Common myeloid progenitor, CD34-positive (primary cell): ENCODE measurements at places on chromosomes 7 and 10.

DNA sequence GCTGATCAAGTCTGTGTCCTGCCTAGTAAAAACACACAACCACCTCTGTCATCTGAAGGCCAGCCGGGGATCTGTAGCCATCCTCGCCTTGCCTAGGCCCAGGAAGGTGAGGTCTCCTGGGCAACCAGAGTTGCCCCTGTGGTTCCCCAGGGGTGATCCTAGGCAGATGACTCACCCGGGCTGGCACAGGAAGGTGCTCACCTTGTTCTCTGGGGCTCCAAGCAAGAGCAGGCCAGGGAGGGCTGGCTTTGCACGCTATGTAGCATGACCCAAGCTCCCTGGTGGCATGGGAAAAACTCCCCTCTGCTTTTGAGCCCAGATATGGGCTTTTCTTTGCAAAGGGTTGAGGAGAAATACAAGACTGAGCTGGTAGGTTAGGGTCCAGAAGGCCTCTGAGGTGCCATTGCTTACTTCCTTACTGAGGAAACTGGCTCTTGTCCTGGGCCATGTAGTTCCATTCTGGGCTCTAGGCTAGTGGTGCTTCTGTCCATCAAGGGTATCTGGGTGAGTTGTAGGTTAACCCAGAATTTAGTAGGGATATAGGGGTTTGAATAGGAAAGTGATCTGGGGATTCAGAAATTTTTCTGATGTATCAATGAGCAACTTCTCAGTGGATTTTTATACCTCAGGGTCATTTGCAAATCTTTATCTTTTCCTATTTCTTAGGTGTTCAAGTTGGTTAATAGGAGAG, 112.0 kb downstream of the NT5C2 start:
- no peak for DNase-seq

DNA sequence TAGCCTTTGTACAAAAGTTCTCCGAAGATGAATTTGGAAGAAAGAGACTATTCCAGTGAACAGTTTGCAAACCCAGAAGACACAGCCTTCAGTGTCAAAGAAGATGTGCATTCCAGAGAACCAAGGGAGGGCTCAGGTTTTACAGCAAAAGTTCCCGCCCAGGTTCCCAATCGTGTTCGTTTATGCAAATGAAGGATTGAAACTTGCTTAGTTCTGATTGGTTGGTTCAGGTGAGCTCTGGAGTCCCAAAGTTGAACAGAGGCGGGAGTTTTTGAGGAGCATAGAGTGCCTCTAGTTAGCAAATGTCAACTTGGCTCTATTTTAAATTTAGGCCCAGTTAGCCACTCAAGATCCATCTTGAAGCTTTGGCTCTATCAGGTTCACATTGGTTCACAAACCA, 51.3 kb downstream of the TMEM270 start:
- DNase-seq, result no peak

DNA sequence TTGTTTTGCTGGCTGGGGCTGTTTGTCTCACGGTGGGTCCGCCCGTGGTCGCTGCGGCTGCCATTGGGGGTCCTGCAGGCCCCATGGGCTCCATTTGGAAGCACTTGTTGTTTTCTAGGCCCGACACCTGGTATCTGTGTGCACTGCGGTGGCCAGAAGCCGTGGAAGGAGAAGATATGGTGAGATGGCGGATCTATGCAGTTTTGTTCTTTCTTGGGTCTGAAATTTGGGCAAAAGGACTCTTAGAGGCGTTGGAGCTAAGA, 109.5 kb upstream of the SHH start:
- DNase-seq, result no peak

DNA sequence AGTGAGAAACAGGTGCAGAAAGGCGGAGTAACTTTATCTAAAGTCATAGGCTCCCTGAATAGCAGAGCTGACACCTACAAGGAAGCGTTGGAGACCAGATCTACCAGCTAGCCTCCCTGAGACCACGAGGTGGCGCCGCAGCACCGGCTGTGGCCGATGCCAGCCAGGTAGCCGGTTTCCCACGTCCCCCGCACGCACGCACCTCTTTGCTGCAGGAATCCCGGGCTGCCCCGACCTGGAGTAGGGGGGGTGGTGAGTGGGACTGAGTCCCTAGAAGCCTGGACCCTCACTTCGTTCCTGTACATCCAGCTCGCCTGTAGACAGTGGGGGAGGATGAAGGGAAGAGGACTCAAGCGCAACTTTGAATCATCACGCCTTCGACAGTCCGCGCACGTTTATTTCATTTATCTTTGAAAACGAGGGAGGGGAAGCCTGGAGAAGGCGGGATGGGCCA, 3.7 kb downstream of the ELOVL3 start:
- DNase-seq, result peak; percentile 76

- no peak for DNase-seq
These were observed 318.1 kb downstream of the KCNMA1 start for GRCh38 chr10:77319557-77319956.

- DNase-seq, result peak; percentile 51
These were observed 15.2 kb upstream of the FBXW4 start for GRCh38 chr10:101710059-101710695.

DNA sequence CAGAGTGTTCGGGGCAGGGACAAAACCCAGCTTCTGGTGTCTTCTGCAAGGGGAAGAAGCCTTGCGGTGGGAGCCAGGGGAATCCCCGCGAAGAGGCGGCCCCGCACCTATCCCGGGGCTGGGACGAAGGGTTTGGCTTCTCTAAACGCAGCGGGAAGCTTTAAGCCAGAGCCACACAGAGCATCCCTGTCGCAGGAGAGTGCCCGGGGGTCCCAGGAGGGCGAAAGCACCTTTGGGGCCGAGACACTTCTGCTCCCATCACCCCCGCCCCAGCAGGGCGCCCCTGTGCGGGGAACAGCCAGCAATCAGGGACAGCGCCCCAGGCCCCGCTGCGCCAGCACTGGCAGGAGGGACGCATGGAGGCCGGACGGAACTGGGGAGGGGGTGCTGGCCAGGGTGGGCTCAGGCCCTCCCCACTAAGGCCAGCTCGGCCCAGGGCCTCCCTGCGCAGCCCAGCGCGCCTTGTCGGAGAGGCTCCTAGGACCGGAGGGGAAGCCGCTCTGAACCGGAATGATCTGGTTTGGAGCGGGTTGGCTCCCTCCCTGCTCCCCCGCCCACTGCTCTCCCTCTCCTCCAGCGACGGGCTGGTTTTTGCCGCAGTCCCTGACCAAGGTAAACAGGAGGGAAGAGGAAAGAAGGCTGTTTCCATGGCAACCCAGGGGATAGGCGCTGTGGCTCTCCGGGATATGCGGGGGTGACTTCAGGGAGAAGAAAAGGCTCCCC, 63.9 kb downstream of the TMEM209 start:
- peak; percentile 68 for DNase-seq

DNA sequence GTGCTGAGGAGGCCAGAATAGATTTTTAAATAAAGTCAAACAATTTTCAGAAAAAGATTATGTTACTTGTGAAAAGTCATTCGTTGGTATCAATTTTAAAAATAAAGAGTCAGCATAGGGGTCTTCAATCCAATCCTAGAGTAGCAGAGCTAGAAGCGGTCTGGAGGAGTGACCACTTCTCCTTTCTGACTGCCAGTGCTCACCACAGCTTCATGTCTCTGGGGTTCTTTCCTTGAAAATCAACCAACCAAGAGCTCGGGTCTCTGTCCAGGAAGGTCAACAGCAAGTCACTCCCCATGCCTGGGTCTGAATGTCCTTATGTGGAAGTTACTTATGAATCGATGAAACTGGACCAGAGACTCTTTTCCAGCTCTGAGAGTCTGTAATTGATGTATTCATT, 14.3 kb downstream of the PTPRN2 start:
- no peak for DNase-seq

DNA sequence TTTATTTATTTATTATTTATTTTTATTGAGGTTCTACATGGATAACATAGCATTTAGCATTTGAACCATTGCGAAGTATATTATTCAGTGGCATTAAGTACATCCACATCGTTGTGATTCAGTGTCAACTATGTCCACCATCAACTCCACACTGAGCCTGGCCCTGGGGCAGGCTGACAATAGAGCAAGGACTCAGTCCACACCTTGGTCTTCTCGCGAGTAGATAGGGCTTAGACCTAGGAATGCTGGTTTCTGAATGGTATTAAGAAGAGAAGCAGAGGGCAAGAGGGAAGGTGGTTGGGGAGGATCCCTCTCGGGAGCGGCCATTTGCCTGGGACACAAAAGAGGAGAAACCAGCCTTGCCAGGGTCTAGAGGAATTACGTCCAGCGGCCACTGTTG, 599.2 kb upstream of the MGMT start:
- DNase-seq, result no peak

GRCh38 chr7:148306759-148307158, 283.8 kb upstream of the C7orf33 start:
- DNase-seq, result no peak

- no peak for DNase-seq
These were observed 3.5 kb downstream of the JAKMIP3 start for GRCh38 chr10:132069122-132069848.

GRCh38 chr10:119640384-119640783, 10.8 kb upstream of the BAG3 start:
- DNase-seq, result no peak

DNA sequence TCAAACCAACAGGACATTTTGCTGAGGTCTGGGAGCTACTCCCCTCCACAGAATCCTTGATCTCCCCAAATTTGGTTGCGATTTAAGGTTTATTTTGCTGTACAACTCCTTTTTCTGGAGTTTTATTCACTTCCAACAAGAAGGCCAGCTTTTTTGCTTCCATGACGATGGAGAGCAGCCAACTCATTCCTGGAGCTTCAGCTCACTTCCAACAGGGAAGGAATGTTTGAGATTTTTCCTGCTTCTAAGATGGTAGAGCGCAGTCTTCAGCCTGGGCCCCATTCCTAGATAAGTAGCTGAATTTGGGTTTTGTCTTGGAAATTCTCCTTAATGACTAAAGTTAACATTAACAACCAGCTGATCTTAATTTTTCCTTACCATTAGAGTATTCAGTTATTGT, 30.9 kb upstream of the CREB3L2 start:
- DNase-seq, result no peak

- DNase-seq, result no peak
These were observed 31.0 kb upstream of the ADRB1 start for GRCh38 chr10:114012650-114013049.

DNA sequence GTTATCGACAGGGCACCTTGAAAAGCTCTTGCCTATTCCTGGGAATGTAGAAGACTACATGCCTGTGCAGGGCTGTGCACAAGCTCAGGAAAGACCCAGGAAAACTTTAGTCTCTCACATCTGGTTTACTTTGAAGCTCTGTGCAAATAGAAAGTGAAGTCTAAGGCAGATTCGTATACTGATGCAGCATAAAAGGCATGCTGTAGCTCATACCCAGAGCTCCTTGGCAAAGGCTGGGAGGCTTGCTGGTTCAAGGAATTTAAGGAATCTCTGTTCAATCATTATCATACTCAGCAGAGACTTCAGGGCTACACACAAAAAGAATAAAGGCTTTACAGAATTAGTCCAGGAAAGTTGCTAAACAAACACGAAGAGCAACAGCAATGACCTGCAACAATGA, 192.0 kb downstream of the OTUD1 start:
- DNase-seq, result no peak

DNA sequence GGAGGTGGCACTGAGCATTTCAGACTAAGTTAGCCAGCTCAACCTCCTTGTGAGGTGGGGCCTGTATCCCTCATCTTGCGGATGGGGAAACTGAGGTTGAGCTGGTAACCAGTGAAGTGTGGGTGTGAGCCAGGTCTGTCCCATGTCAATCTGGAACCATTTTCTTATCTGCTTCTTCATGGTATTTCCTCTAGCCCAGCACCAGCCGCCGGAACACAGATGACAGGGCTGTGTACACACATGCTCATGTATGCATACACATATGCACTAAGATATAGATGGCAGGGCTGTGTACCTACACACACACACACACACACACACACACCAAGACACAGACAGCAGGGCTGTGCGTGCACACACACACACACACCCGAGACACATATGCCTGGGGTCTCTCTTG, 18.5 kb downstream of the RAMP3 start:
- no peak for DNase-seq

GRCh38 chr7:43954524-43955228, 28.4 kb downstream of the UBE2D4 start:
- peak; percentile 42 for DNase-seq

DNA sequence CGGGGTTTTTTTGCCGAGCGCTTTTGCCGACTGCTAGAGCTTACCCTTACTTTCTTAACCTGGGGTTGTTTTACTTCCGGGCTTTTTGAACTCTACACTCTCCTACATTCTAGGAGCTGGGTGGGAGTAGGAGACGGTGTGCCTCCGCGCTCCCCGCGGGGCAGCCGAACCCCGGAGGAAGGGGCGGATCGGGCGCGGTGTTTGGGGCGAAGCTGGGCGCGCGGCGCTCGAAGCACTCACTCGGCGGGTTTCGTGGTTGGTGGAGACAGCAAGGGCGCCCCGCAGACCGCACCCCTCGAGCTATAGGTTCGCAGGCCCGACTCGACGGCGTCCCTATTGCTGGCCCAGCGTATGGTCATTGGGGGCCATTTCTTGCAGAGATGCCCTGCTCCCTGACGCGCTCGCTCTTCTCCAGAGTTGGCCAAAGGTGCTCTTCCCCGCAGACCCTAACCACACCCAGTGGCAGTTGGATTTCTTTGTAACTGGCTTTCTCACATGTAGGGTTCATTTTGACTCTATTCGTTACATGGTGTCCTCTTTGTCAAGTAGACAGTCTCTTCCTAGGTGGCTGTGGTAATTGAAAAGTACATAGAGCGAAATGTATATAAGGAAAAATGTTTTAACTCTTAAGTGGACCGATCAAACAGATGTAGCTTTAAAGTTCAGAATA, 364 bp downstream of the ZNF518A start:
- no peak for DNase-seq

GRCh38 chr10:124279882-124280281, 138.8 kb downstream of the OAT start:
- DNase-seq, result no peak

DNA sequence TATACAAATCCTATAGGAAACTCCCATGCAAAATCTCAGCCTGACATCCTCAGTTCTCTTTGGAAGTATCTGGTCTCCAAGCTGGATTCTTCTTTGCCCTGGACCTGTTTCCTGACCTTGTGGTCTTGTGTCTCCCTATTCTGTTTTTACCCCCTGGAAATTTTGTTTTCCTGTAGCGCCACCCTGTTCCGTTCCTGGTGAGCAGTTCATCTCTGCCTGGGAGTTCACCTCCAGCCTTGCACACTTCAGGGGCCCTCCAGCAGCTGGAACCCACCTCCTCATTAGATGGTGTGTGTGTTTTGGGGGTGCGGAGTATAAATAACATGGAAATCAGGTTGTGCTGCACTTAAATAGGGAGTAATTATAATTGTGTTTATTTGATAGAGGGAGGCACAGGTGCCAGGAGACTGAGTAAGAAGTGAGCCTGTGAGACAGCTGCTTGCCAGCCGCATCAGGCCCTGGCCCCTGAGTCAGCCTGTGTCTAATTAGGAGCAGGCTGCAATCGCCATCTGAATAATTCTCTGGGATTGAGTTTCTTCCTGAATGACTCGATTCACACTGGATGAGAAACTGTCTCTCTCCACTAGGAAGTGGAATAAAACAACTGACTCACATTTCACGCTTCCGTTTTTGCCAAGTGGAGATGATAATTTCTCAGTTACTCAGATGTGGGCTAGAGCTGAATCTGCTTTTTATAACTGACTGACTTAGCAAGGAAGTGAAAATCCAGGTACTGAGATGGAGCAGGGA, 69.4 kb upstream of the HECTD2 start:
- DNase-seq, result no peak

- no peak for DNase-seq
These were observed 12.4 kb upstream of the JAZF1 start for GRCh38 chr7:28192786-28193585.
